ENCODE measurements at places on chromosomes 3 and 15. TPM values are rescaled to one million over a fixed set of nuclear protein-coding genes. Genes with fewer than 3 reads are reported as not detected.

DNA sequence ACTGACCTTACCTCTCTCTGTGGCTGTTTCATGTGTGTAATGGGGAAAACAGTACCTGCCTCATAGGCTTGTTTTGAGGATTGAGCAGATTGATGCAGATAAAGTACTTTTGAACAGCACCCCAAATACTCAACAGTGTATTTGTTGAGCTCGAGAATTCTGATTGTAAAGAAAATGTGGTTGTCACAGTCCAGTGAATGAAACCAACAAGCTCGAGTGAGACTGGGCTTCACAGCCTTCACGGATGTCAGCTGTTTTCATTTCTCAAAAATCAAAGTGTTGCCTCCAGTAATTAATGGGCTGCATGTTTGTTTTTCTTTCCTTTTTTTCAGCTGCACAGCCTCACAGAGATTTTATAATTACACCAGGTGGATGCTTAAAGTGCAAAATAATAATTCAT is 43.7 kb downstream of the PARP15 start:
- no peaks in the 10 kb centered on the region for H3K27me3 ChIP-seq
- no peaks in the 10 kb centered on the region for H3K36me3 ChIP-seq
- H3K27ac ChIP-seq = no peak overlapping the region
- H3K4me1 ChIP-seq = no peaks in the 10 kb centered on the region
- H3K4me3 ChIP-seq = no peak overlapping the region

HACD2 gene
- total RNA-seq = 5.6 TPM

GPR149 gene
- total RNA-seq = not detected

- no peaks in the 10 kb centered on the region for H3K27me3 ChIP-seq
- H3K36me3 ChIP-seq = no peaks in the 10 kb centered on the region
- no peak for DNase-seq
- H3K4me3 ChIP-seq = no peak overlapping the region
Observed at GRCh38 chr15:60407415-60407805, 9.6 kb upstream of the ANXA2 start.

IL17RC gene
- total RNA-seq = 27.0 TPM

DNA sequence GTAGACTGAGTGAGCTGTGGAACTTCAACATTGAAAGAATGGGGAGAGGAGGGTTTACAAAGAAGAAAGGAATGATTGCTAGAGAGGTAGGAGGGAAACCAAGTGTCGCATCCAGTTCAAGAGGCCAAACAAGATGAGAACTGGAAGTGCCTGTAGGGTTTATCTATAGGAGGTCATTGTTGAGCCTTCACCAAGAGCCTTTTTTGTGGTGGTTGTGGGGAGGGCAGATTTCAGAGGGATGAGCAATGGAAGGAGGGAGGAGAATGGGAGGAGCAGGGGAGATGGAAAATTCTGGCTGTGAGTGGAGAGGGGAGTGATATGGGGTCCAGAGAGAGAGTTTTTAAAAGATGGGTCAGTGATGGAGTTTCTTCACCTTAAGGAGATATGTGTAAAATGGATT is 8.5 kb downstream of the PDIA5 start:
- H3K27ac ChIP-seq = no peak overlapping the region
- no peak for DNase-seq
- no peaks in the 10 kb centered on the region for H3K36me3 ChIP-seq
- H3K4me1 ChIP-seq = peaks cover 14% of the 10 kb centered on the region

DNA sequence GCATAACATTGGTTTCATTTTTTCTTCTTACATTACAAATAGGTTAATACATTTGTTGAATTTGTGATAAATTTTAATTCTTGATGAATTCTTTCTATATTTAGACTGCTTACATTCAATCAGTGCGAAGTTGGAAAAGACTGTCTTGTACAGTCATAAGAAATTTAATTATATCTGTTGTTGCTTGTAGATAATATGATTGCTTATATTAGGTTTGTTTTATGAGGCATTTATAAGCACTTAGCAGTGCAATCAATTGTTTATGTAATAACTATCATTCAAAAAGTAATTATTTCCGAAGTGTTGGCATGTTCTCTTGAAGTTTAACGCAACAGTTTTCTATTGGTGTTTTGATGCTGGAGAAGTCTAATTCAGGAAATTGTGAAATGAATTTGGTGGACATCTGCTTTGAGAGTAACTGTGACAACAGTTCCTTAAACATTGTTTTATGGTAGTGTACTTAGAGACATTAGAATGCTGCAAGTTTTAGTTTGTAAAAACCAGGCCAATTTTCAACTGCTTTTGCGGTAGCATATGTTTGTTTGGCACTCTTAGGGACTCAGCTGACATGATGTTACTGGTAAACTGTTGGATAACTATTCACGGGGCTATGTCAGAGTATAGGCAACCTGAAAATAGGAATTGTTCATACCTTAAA is 99.7 kb downstream of the NAALADL2 start:
- no peak for DNase-seq
- no peaks in the 10 kb centered on the region for H3K27me3 ChIP-seq
- no peak overlapping the region for H3K27ac ChIP-seq
- no peaks in the 10 kb centered on the region for H3K36me3 ChIP-seq
- H3K4me1 ChIP-seq = no peaks in the 10 kb centered on the region
- H3K4me3 ChIP-seq = no peak overlapping the region

- H3K4me3 ChIP-seq = no peak overlapping the region
- DNase-seq = no peak
- H3K27ac ChIP-seq = no peak overlapping the region
- peaks cover 12% of the 10 kb centered on the region for H3K36me3 ChIP-seq
- peaks cover 32% of the 10 kb centered on the region for H3K4me1 ChIP-seq
Observed at GRCh38 chr15:34796847-34797435, 1.6 kb upstream of the ACTC1 start.

DNA sequence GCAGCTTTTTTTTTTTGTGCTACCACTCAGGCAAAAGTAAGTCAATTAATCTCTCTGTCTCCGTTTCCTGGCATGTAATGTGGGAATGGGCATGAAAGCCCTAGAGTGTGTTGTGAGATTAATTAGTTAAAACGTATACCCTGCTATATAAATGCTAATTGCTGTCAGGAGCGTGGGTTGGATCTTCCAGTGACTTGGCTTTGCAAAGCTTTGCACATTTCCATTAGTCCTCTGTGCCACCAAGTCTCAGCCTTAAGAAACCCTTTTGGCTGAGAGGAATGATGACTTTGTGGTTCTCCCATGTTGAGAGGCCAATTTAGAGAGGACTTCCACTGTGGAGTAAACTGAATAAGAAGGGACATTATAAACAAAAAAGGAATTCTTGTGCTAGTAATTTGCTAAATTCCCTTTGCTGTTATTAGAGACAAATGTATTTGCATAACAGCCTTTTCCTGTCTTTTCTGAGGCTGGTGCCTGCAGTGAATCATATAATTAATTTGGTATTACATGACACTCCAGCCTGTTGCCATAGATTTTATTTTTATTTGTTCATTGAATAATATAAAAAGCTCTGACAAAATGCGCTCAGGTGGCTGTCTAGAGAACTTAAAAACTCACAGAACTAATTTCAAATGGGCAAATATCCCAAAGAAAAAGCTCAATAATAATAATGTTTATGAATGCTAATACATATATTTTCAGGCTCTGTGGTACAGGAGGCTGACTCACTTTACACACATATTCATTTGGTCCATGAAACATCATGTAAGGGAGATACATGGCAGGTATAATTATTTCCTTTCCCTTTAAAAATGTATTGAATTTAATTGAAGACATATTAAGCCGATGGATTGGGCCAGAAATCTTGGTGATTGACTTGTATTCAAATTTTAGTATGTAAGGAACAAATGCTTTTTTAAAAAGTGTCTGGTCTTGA is 82.7 kb downstream of the IL1RAP start:
- no peak overlapping the region for H3K4me3 ChIP-seq
- DNase-seq = no peak
- no peaks in the 10 kb centered on the region for H3K27me3 ChIP-seq
- no peaks in the 10 kb centered on the region for H3K36me3 ChIP-seq
- no peak overlapping the region for H3K27ac ChIP-seq
- H3K4me1 ChIP-seq = no peaks in the 10 kb centered on the region

GRCh38 chr3:108090049-108090700 is 656 bp downstream of the CD47 start:
- peaks cover 7% of the 10 kb centered on the region for H3K4me1 ChIP-seq
- no peaks in the 10 kb centered on the region for H3K27me3 ChIP-seq
- no peaks in the 10 kb centered on the region for H3K36me3 ChIP-seq
- peak overlapping the region; percentile 82 for H3K27ac ChIP-seq

GRCh38 chr3:195860456-195860855 is 47.9 kb downstream of the TNK2 start:
- no peak overlapping the region for H3K4me3 ChIP-seq
- H3K4me1 ChIP-seq = peaks cover 18% of the 10 kb centered on the region
- no peak overlapping the region for H3K27ac ChIP-seq

DNA sequence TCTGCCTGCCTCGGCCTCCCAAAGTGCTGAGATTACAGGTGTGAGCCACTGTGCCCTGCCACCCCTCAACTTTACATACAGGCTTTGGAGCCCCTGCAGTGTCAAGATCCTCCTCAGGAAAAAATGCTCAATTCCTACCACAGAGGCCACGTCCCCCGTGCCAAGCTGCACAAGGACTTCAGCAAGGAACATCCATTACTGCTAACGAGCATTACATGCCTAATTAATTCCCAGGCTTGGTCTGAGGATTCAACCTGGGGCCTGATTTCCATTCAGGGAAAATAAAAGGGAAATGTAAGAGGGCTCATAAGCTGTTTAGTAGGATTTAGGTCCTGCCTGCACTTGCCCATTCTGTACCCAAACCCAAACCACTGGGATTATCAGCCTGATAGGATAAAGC is 161.4 kb downstream of the RAB11A start:
- no peaks in the 10 kb centered on the region for H3K4me1 ChIP-seq
- no peaks in the 10 kb centered on the region for H3K36me3 ChIP-seq
- no peak overlapping the region for H3K27ac ChIP-seq

GRCh38 chr3:190326930-190327329 is 4.7 kb upstream of the CLDN1 start:
- H3K4me3 ChIP-seq = no peak overlapping the region
- H3K36me3 ChIP-seq = no peaks in the 10 kb centered on the region
- H3K4me1 ChIP-seq = no peaks in the 10 kb centered on the region
- no peaks in the 10 kb centered on the region for H3K27me3 ChIP-seq

DNA sequence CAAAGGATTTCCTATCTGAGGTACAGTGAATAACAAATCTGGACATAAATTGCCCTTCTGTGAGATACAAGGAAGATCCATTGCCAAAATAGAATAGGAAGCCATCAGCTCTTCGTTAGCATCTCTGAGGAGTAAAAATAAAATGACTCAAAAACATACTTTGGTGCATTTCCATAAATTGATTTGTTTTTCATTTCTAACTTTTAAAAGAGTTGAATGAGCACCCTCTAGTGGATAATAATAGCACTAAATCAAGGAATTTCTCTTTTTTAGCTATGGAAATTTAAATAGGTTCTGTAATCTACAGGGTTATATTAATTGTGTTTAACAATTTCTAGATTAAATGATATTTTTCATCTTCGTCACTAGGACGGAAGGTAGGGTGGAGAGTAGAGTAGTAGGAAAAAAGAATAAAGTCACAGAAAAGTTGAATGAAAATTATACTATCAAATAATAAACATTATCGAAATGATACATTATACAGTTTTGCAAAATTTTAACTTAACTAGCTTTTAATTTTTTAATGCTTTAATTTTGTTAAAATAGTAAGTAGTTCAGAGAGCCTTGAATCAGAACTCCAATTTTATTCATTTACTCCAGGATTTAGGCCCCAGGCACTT is 6.4 kb downstream of the NSUN3 start:
- H3K36me3 ChIP-seq = no peaks in the 10 kb centered on the region
- no peak overlapping the region for H3K4me3 ChIP-seq
- DNase-seq = no peak
- no peak overlapping the region for H3K27ac ChIP-seq

REC114 gene
- total RNA-seq = not detected

ANKRD63 gene
- not detected for total RNA-seq

PLAAT1 gene
- total RNA-seq = 14.6 TPM

GRCh38 chr3:143552851-143553250 is 295.4 kb downstream of the SLC9A9 start:
- H3K4me3 ChIP-seq = no peak overlapping the region
- H3K27ac ChIP-seq = no peak overlapping the region
- H3K4me1 ChIP-seq = no peaks in the 10 kb centered on the region
- H3K36me3 ChIP-seq = no peaks in the 10 kb centered on the region

DNA sequence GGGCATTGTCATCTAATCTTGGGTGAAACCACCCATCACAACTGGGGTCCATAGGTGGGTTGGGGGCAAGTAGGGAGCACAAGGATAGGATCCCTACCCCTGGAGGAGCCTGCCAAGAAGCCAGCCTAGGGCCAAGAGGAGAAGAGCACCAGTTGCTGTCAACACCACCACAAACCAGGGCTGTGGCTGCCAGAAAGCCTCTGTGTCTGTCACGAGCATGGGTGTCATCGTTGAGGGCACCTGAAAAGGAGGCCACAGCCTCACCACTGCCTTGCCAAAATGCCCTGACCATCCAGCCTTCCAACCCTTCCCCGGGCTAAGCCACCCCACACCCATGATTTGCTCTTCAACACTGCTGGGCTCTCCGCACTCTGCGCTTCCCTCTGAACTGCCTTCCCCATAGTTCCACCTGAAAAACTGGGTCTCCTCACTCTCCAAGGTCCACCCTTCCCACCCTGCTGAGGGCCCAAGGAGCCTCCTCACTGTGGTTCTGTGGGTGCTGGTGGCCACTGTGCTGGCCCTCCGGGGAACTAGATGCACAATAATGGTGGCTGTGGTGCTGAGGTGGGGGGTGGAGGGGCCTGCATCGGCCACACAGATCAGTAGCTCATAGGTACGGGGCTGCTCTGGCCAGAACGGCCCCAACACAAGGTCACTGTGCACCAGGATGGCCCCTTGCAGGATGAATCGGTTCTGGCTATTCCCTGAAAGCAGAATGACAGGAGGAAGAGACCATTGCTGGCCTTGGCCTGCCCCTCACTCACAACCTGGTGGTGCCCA is 6.2 kb upstream of the IP6K1 start:
- no peaks in the 10 kb centered on the region for H3K36me3 ChIP-seq
- no peak overlapping the region for H3K4me3 ChIP-seq
- no peaks in the 10 kb centered on the region for H3K4me1 ChIP-seq
- H3K27ac ChIP-seq = no peak overlapping the region
- DNase-seq = no peak

DNA sequence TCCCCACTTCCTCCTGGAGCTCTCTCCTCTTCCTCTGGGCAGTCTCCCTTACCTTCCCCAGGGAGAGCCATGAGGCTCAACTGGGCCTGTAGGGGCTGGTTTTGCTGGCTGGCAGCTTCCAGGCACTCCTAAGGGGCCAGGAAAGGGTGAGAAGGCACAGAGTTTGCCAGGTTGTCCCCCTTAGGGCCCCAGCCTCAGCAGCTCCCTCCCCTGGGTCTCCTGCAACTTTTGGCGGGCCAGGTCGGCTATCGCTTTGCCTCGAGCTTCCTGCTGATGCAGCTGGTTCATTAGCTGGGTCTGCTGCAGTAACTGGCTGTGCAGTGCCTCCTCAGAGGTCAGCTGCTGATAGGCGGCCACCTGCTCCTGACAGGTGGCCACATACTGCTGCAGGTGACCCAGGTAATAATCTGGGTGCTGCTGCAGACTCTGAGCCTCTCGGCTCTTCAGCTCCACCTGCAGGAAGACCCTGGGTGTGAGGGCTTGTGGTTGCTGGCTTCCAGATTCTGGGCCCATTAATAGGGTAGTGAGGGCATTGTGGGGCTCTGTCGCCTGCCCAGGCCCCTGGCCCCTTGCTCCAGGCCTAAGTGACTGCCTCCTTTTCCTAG is 29.7 kb upstream of the OR4F6 start:
- H3K4me1 ChIP-seq = no peaks in the 10 kb centered on the region
- H3K27me3 ChIP-seq = no peaks in the 10 kb centered on the region
- DNase-seq = no peak
- H3K4me3 ChIP-seq = no peak overlapping the region
